ENCODE measurements at places on chromosomes 7 and 10. TPM values are rescaled to one million over a fixed set of nuclear protein-coding genes. Genes with fewer than 3 reads are reported as not detected.

The RNF148 gene
- total RNA-seq: 2.0 TPM

The PDIA4 gene
- total RNA-seq: 61.5 TPM

The NPSR1 gene
- total RNA-seq: not detected

The FEZF1 gene
- not detected for total RNA-seq

The POMZP3 gene
- 15.8 TPM for total RNA-seq

The CFAP58 gene
- 0.67 TPM for total RNA-seq

The MEOX2 gene
- total RNA-seq: 142 TPM

The AKR1C3 gene
- total RNA-seq: 48.1 TPM

The NRF1 gene
- 29.2 TPM for total RNA-seq

The AKR1D1 gene
- not detected for total RNA-seq

Measured in sciatic nerve (tissue), 2 donors.